ENCODE measurements at places on chromosomes 1 and 21. TPM values are rescaled to one million over a fixed set of nuclear protein-coding genes. Genes with fewer than 3 reads are reported as not detected.

The CFHR4 gene
- total RNA-seq: not detected

DNA sequence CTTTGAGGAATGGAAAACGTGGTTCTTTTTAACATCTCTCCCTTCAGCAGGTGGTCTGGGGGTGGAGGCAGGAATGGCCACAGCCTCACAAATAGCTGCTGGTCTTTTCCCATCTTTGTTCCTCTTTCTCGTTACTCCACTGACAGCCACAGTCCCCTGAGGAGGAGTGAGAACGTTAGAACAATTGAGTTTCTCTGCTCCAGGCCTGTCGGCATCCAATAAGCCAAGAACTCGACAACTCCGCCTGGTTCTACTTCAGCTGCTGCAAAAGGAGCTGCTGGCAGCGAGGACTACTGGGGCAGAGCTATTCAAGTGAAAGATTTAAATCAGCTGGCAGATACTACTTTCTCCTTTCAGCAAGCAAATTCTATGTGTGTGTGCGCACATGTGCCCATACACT lies 169.5 kb upstream of the GALNT2 start:
- ATAC-seq: no peak

The FMOD gene
- 4.5 TPM for total RNA-seq

DNA sequence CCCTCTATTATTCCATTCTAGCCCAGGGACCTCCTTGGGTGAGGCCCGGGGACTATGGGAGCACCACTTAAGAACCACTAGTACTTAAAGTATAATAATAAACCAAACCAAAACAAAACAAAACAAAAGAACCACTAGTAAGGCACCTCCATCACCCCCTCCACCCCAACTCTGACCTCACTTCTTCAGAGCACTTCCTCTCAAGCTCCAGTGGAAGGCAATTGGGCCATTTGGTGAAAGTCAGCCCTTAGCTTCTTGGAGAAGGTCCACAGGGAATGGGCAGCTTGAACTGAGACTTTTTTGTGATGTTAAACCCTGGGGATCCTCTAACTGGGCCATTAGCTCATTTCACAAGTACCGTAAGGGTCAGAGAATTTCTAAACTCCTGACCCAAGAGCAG lies 237.3 kb downstream of the RHOU start:
- ATAC-seq: no peak

DNA sequence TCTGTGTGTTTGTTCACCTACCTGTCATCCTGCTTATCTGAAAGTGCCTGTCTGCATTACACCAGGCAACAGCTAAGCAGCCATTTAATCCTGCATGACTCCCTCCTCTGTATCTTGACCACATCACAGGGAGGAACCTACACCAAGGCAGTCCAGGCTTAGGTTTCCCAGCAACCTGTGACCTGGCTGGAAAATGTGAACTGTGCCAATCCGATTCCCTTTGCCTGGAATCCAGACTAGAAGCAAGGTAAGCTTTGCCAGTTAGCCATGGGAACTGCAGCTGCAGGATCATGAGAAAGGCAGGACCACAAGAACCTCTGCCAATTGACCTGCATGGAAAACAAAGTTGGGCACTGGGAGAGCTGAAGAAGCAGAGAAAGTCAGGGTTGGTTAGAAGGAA lies 6.3 kb upstream of the ATP1B1 start:
- no peak for ATAC-seq

The TSPAN1 gene
- 4.7 TPM for total RNA-seq

Measured in esophagus mucosa (tissue), 1 donor.